ENCODE measurements at places on chromosomes 7 and 10. TPM values are rescaled to one million over a fixed set of nuclear protein-coding genes. Genes with fewer than 3 reads are reported as not detected.

The UCMA gene
- total RNA-seq, result not detected

The SMKR1 gene
- total RNA-seq, result 2.2 TPM

The LEP gene
- total RNA-seq, result not detected

The MCMBP gene
- 68.5 TPM for total RNA-seq

The ANKRD61 gene
- total RNA-seq, result not detected

The MUC12 gene
- total RNA-seq, result not detected

The SFTPA1 gene
- total RNA-seq, result not detected

The CHN2 gene
- 6.3 TPM for total RNA-seq

The SLC26A3 gene
- total RNA-seq, result not detected

The TRRAP gene
- total RNA-seq, result 54.4 TPM

The SLC16A9 gene
- total RNA-seq, result 0.10 TPM

The GRK5 gene
- total RNA-seq, result 27.8 TPM

The HOXA6 gene
- not detected for total RNA-seq

The HOXA4 gene
- total RNA-seq, result not detected

The GCK gene
- 0.14 TPM for total RNA-seq

The JCAD gene
- 0.35 TPM for total RNA-seq

The IFRD1 gene
- 33.5 TPM for total RNA-seq

The NEUROD6 gene
- total RNA-seq, result not detected

The TMEM273 gene
- 20.3 TPM for total RNA-seq

The WEE2 gene
- not detected for total RNA-seq

The ZCWPW1 gene
- total RNA-seq, result 3.6 TPM

The GPR85 gene
- not detected for total RNA-seq

The TMEM140 gene
- total RNA-seq, result 20.1 TPM
